Stimulated activated CD8-positive, alpha-beta memory T cell treated with anti-CD3 and anti-CD28 coated beads, Interleukin-4, amount 100 ng/mL, for 24 hours (primary cell): ENCODE measurements at places on chromosomes 3 and 15.

GRCh38 chr3:138227650-138228049 is 40.5 kb downstream of the ARMC8 start:
- DNase-seq, result no peak

DNA sequence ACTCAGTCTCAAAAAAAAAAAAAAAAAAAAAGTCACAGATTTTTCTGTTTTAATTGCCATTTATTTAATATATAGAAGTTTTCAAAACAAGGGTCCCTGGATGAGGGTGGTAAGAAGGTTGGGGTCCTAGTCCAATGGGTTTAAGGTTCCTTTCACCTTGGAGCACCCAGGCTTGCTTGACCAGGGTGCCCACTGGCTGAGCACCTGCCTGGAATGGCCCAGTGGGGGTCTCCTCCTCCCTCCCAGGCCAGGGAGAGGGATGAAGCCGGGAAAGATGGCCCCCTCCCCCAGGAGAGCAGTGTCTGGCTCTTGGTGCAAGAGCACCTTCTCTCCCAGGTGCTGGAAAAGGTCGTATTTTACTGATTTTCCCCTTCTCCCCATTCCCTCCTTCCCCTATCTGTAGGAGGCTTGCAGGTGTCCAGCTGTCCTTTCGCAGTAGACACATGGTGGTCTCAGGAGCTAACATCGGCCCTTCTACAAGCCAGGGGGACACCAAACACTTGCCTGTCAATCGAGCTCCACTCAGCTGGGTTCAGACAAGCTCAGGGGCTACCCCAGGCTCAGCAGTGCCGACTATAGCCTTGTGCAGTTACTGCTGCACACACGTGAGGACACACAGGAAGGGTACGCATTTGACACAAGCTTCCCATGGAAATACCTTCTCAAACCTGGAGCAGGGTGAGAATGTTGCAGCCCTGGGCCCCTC is 112.3 kb upstream of the KLF13 start:
- no peak for DNase-seq

GRCh38 chr3:137325170-137325569 is 367.4 kb downstream of the IL20RB start:
- no peak for DNase-seq

- DNase-seq, result no peak
These were observed 13.1 kb upstream of the RNF7 start for GRCh38 chr3:141725036-141725435.

GRCh38 chr15:77144492-77145070 is 73.7 kb upstream of the TSPAN3 start:
- DNase-seq, result no peak

DNA sequence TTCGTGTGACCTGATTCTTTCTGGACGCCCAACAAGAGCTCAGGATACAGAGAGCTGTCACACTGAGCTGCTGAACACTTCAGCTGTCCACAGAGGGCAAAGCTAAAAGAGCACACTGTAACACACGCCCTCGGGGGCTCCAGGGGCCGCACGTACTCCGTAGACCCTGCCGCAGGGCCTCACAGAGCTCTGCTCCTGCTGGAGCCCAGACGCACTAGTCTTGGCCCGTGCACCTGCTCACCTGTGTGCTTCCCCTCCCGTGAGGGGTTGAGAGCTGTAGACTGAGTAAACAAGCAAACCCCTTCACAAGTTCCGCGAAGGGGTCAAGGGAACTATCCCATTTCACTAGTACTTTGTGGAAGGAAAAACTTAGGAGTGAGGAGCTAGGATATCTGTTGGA is 30.7 kb upstream of the TUSC7 start:
- no peak for DNase-seq

DNA sequence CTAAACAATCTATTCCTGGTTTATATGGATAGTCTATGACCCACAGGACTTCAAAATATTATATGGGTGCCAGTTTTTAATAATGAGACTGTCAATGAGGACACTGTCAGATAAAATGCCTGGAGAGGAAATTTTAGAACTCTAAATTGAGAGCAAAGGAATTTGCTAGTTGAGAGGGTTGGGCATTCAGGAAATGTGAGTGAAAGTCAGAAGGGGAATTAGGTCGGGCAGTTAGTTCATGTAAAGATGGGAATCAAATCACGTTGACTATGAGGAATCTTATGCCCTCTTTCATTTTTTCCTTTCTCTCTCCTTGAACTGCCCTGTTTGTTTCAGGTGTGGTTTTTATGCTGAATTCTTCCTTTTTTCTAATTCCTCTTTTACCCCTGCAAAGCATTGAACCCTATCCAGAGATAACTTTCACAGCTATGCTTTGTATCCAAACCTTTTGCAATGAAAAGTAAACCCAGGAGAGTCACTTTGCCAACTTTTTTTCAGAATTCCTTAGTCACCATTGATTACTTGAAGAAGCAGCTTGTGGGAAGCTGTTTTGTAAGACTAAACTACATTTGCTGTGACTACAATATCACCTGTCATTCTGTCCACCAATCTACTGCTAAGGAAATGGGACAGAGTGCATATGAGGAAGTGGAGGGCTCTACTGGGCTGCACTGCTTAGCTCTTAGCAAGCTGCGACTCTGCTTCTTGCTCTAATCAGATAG is 27.8 kb downstream of the CHP1 start:
- DNase-seq, result no peak

- DNase-seq, result no peak
These were observed at the start of gene SHC4 for GRCh38 chr15:48963524-48964113. Gene SHC4, minus strand, starts transcription at chr15:48963919. Its CDS starts 904 bp downstream, at chr15:48963015.

DNA sequence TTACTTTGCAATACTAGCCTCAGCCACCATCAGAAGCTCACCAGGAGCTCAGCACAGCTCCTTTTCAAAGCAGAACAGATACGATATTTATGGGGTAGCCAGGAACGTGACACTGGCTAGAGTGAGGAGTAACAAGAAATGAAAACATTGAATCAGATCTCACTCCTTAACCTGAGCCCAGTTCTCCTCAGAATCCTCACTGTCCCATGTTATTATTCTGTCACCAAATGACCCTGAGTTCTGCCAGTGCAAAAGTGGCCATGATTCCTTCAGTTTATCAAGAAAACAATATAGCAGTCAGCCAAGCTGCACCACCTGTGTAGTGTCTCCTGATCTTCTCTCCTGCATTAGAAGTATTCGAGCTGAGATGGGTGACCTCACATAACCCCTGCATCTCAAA is 956.7 kb downstream of the TUSC7 start:
- DNase-seq, result no peak

DNA sequence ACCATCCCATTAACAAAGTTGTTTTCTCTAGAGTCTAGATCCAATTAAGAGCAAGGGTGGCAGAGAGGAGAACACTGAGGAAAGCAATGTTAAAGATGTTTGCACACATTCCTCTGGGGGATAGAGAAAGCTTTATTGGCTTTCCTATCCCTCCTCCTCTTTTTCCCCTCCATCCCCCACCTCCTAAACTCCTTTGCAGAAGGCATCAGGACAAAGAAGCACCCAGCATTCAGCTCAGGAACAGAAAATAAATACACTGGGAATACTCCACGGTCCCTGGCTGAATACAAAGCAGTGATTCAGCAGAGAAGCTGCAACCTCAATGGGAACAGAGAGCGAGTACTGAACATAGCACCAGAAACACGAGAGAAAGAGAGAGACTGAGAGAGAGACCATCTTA is 21.9 kb downstream of the LSAMP start:
- DNase-seq, result no peak

GRCh38 chr15:65095011-65095746 is 18.6 kb downstream of the KBTBD13 start:
- no peak for DNase-seq

GRCh38 chr3:150635526-150635925 is 32.4 kb downstream of the SELENOT start:
- no peak for DNase-seq

DNA sequence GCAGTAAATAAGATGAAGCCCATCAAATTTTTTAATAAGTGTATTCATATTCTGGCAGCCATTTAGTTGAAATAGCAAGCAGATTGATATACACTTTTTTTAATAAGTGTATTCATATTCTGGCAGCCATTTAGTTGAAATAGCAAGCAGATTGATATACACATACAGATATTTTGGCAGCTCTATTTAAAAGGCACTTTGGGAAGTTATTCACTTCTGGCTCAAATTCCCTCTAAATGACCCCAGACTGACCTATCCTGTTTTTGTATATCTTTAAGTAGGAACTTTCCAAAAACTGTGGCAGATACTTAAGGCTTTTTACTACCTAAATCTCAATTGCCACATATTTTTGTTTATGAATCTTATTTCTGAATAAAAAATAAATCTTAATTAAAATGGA is 122.3 kb downstream of the PLD1 start:
- no peak for DNase-seq

GRCh38 chr15:88932271-88932874 is 19.2 kb upstream of the MFGE8 start:
- DNase-seq, result no peak
